ENCODE measurements at places on chromosomes 12 and 14. TPM values are rescaled to one million over a fixed set of nuclear protein-coding genes. Genes with fewer than 3 reads are reported as not detected.

DNA sequence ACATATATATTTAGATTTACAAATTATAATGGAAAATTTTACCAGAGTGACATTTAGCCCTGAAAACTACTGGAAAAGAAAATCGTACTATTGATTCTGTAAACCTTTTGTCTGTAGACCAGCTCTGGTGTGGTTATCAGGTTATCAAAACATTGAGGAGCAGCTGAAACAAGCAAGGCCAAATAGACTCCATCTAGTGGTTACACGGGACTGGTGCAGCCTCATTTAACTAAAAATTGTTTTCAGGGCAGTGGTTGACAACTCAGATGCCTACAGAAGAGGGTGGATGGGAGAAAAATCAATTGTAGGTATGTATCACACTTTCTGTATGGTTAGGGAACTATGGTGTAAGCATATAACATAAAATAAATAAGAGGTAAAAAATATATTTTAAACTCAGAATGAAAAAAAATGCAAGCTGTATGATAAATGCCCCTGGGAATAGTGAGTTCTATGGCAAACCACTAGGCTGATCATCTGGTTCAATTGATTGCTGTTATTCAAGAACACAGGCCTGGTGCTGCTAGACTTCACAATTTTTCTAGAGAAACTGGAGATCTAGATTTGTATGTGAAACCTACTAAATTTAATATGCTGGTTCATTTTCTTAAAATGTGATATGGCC lies 51.2 kb downstream of the ACSS3 start:
- DNase-seq: peak; percentile 61

- DNase-seq: no peak
Measured at GRCh38 chr12:81359736-81360135, 281.9 kb downstream of the ACSS3 start.

GRCh38 chr12:5512601-5512970 lies 80.7 kb downstream of the NTF3 start:
- no peak for DNase-seq

DNA sequence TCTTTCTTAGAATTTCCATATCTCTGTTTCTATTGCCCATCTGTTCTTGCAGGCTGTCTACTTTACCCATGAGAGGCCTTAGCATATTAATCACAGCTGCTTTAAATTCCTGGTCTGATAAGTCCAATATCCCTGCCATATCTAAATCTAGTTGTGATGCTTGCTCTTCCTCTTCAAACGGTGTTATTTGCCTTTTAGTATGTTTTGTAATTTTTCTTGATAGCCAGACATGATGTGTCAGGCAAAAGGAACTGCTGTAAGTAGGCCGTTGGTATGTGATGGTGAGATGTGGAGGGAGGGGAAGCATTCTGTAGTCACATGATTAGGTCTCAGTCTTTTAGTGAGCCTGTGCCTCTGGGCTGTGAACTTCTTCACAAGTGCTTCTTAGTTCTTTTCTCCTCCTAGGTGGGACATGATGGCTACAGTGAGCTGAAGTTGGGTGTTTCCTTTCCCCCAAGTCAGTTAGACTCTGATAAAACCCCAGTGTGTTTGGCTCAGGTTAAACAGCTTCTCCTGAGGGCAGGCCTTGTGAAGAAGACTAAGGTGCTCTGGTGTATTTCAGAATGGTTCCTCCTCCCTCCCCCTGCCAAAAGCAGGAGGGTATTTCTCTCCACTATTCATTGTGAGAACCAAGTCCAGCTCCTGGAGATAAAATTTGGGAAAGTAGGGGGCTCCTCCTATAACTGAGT lies 195.9 kb upstream of the PARP11 start:
- DNase-seq: no peak

- DNase-seq: no peak
Measured at GRCh38 chr12:2959192-2959504, at the start of gene TEAD4. TEAD4 (plus strand) TSS chr12:2959397.

GRCh38 chr14:101070540-101071492 lies 167.3 kb upstream of the RTL1 start:
- DNase-seq: no peak

- DNase-seq: no peak
Measured at GRCh38 chr12:43306066-43306465, 245.9 kb downstream of the ADAMTS20 start.

SPIC gene
- not detected for total RNA-seq

DNA sequence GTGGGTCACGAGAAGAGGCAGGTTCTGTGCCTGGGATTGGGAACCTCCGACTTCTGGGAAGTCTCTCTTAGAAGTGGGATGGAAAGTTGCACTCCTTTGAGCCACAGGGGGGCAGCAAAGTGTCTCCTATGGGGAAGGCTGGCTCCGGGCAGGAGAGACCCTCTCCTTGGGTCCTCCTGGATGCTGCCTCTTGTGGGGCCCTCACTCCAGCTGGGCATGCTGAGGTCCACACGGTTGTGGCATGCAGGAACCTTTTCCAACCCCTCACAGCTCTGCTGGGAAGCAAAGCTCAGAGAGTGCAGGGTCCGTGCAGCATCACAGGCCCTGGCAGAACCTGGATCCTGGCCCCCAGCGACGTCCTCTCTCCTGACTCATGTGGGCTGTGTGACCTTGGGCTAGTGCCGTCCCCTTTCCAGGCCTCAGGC lies 17.4 kb downstream of the SDSL start:
- peak; percentile 45 for DNase-seq

- DNase-seq: no peak
Measured at GRCh38 chr12:24948757-24949722, at the start of gene BCAT1. BCAT1 (minus strand) TSS chr12:24949101; CDS start chr12:24948932, 169 bp downstream.

NPAS3 gene
- 23.2 TPM for total RNA-seq

GRCh38 chr14:94646066-94646465 lies 33.9 kb downstream of the SERPINA3 start:
- DNase-seq: no peak

GRCh38 chr14:102911541-102911951 lies 10.9 kb upstream of the AMN start:
- DNase-seq: no peak

PMEL gene
- 0.79 TPM for total RNA-seq

CCDC197 gene
- not detected for total RNA-seq

NOVA1 gene
- total RNA-seq: 166 TPM

DNA sequence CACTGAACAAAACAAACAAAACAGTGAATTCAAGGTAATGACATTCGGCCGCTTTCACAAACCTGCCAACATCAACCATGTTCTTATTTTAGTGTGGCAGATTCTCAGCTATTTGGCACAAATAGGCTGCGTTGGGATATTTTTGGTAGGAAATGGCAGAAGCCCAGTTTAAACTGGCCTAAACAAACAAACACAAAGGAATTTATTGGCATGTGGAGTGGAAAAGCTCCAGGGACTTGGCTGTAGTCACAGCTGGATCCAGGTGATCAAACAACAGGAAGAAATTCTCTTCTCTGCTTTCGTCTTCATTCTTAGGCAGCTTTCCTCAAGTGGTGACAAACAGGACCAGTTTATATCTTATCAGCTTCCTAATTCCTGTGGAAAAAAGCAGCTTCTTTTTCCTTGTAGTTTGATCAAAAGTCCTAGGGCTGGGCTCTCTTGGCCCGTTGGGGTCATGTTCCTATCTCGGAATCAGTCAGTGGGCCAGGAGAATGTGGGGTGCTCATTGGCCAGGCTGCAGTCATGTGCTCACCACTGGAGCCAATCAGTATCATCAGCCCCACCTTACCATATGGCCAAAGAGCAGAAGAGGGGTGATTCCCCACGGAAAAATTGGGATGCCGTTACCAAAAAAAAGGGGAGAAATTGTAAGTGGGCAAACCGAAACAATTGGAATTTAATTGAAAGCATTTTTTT lies 22.6 kb downstream of the C12orf75 start:
- no peak for DNase-seq

- DNase-seq: peak; percentile 45
Measured at GRCh38 chr14:88037325-88037724, 32.4 kb downstream of the GPR65 start.

DNA sequence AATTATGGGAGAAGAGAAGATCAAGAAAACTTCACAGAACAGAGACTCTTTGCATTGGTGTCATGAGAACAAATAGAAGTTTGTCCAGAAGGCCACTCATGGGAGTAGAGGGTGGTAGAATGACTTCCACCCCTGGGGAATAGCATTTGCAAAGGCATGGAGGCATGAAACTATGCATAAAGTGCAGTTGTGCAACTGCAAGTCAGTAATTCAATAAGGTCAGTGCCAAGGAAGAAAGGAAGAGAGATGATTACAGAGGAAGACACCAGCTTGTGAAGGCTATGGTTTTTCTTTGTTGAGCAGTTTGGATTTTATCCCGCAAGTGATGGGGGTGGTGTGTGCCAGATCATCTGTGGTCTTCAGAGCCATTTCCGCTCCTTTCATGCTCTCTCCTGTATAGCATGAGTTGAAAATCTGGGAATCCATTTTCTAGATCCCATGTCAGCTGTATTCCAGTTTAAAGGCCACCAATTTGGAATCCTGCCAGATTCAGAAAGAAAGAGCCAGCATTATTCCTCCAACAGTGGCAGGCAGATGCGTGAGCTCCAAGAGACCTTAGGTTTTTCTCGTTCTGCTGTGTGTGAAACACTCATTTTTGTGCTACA lies 67.6 kb upstream of the GRIN2B start:
- no peak for DNase-seq

- DNase-seq: no peak
Measured at GRCh38 chr12:20704860-20705259, 9.7 kb downstream of the SLCO1C1 start.

- peak; percentile 15 for DNase-seq
Measured at GRCh38 chr12:97756066-97756666, 293.6 kb downstream of the RMST start.

DNA sequence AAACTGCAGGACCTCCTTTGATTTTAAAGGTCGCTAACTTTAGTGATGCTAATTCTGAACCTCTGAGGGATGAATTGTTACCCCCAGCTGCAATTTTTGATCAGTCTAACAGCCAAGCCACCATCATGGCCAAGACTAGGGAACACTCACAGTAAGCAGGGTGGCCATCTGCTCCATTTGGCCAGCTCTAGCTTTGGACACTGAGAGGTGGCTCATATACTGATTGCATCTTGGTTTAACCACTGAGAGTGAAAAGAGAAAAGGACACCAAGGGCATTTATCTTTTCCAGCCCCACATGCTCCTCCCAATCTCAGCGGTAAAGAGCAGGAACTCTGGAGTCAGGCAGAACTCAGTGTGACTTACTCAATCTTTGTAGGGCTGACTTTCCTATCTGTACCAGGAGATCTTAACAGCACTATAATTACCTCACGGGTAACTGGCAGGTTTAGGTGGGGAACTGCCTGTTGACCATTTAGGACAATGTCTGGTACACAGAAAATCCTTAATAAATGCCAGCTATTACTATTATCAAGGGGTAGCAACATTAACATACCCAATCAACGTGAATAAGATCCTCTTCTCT lies 6.2 kb downstream of the LPCAT3 start:
- DNase-seq: no peak

NYNRIN gene
- 14.8 TPM for total RNA-seq

RAB3IP gene
- 28.7 TPM for total RNA-seq

NFATC4 gene
- 63.3 TPM for total RNA-seq

- no peak for DNase-seq
Measured at GRCh38 chr12:116719731-116720528, 17.9 kb downstream of the SPRING1 start.

PLEKHH1 gene
- total RNA-seq: 20.7 TPM

FLRT2 gene
- 215 TPM for total RNA-seq

MANSC1 gene
- 16.6 TPM for total RNA-seq

NXPH4 gene
- total RNA-seq: 12.0 TPM

- no peak for DNase-seq
Measured at GRCh38 chr12:80038062-80038560, 61.2 kb upstream of the OTOGL start.

NKX2-8 gene
- 0.11 TPM for total RNA-seq

TPH2 gene
- 0.11 TPM for total RNA-seq

AQP2 gene
- not detected for total RNA-seq

DNA sequence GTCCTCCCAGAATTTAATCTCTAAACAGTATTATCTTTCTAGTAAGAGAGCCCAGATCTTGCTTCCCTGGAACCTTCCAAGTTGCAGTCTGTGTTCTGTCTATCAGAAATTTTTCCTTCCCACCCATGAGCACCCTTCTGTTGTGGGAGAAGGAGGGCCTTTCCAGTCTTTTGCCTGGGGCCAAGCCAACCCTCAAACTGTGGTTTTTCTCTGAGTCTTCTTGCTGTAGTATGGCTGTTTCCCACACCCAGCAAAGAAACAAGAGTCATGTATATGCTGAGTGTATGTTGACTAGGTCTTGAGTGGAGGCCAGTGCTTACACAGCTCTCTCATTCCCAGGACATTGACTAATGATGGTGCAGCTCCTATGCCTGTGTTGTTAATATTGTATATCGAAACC lies 104.5 kb downstream of the TGFB3 start:
- DNase-seq: no peak

SRRM4 gene
- total RNA-seq: 6.6 TPM

DNA sequence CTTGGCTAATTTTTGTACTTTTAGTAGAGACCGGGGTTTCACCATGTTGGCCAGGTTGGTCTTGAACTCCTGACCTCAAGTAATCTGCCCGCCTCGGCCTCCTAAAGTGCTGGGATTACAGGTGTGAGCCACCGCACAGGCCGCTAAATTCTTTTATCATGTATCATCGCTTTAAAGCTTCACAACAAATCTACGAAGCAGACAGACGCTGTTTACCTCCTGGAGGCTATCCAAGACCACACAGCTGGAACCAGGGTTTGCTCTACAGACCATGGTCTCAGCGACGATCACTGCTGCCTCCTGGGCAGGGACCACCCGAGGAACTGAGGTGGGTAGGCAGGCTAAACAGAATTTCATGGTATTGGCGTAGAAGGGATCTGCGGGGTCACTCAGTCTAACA lies 27.2 kb downstream of the KRT80 start:
- no peak for DNase-seq

DNA sequence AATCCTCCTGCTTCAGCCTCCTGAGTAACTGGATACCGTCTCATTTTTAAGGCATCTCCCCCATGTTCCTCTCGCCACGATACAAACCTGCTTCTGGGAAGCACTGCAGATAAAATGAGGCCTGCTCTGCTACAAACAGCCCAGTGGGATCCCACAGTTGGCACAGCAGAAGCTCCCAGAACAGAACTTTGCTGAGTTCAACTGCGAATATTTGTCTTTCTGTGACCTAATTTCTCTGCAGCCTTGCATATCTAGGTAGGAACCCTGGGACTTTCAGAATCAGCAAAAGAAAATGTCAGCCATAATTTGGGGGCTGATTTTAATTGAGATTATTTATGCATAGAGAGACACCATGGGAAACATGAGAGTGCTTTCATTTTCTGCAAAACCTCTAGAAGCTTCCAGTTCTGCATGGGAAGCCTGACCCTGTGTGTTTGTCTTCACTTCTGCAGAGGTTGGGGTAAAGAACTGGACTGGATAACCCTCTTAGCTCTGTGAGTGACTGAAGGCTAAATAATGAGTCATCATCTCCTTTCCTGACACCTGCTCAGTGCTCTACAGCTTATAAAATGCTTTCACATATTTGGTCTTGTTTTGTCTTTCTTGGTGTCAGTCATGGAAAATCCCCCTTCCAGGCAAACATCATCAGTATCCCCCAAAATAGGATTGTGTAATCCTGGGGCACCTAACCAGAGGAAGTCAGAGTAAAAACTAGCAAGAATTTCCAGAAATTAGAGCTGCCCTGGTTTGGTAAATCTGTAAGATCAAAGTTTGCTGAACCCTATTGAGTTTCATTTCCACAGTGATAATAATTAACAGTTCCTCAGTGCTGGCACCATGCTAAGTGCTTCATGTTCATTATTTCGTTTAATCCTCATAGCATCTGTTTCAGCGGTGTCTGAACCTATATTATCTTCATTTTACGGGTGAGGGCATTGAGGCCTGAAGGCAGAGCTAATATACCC lies 185.8 kb downstream of the SLC15A4 start:
- DNase-seq: no peak

All from spinal cord (tissue), 10 donors.